ENCODE measurements at places on chromosomes 1 and 21. TPM values are rescaled to one million over a fixed set of nuclear protein-coding genes. Genes with fewer than 3 reads are reported as not detected.

The CRNN gene
- polyA plus RNA-seq, result not detected

The APCS gene
- polyA plus RNA-seq, result not detected

The RAB3B gene
- polyA plus RNA-seq, result 5.9 TPM

The MMP23B gene
- 43.2 TPM for polyA plus RNA-seq

The LINGO4 gene
- polyA plus RNA-seq, result not detected

The DLGAP3 gene
- 2.3 TPM for polyA plus RNA-seq

Data from left renal cortex interstitium (tissue), 4 donors.